CD4-positive, alpha-beta T cell (primary cell): ENCODE measurements at places on chromosomes 2 and 18.
A peak's percentile ranks its signal among the peaks of the same experiment; 100 is the strongest.

- no peak for DNase-seq
Measured at GRCh38 chr2:240257940-240258580, 117.6 kb upstream of the OTOS start.

DNA sequence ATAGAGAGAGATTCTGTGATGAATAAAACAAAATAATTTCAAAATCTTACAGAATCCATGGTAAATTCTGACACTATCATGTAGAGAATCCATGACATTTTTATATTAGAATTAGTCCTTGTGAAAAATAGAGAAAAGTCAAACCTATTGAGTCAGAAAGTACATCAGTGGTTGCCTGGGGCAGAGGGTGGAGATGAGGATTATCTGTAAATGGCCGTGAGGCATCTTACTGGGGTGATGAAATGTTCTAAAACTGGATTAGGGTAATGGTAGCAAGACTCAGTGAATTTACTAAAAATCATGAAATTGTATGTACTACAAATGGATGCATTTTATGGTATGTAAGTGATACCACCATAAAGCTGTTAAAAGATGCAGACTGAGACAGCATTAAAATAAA is 323.1 kb downstream of the SLC8A1 start:
- DNase-seq = no peak

DNA sequence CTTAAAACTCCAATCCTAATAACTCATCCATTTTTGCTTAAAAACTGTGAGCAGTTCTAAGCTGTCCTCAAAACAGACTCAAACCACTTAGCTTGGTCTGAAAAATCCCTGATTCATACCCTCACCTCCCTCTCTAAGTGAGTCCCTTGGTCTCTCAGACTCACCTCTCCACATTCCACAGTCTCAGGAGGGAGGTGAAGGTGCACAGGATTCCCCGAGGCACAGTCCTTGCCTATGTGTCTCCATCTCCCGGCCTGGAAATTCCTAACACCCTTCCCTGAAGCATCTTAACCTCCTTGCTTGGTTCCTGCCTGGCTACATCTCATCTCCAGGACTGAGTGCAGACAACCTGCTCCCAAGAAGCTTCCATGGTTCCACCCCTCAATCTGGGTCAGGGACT is 45.0 kb downstream of the CYRIA start:
- no peak for DNase-seq

DNA sequence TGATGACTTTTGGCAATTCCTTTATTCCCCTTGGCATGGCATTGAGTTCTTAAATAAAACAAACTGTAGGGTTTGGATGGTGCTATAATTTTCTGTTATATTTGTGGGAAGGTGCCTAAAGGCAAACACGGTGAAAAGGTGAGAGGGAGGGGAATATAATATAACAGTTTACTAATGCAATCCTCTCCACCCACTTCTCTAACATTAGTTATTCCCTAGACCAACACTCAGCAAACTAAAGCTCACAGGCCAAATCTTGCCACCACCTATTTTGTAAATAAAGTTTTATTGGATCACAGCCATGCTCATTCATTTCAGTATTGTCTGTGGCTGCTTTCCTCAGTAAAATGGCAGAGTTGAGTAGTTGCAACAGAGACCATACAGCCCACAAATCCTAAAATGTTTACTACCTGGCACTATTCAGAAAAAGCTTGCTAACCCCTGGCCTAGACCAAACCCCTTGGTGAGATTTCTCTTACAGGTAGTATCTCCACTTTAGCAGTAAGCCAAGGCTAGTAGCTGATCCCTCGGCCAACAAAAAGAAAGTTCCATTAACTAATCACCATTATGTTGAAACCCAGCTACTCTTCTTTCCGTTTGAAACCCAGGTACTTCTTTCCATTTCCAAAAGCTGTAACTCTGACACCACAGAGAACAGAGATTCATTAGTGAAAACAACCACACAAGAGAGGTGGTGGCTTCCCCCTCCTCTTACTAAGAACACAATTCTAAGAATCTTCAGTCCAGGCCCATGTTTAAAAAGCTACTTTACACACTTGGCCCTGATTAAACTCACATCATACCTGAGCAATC is 136.1 kb upstream of the CHAC2 start:
- no peak for DNase-seq

GRCh38 chr2:224122542-224122941 is 83.5 kb upstream of the SERPINE2 start:
- no peak for DNase-seq

GRCh38 chr2:119367472-119368099 is 809 bp downstream of the DBI start:
- DNase-seq = peak; percentile 32

GRCh38 chr18:76443519-76444445 is 51.3 kb downstream of the ZNF516 start:
- DNase-seq = no peak

GRCh38 chr18:8288472-8289195 is 320.6 kb upstream of the RAB12 start:
- no peak for DNase-seq

GRCh38 chr2:98026292-98026691 is 30.5 kb upstream of the TMEM131 start:
- DNase-seq = no peak

DNA sequence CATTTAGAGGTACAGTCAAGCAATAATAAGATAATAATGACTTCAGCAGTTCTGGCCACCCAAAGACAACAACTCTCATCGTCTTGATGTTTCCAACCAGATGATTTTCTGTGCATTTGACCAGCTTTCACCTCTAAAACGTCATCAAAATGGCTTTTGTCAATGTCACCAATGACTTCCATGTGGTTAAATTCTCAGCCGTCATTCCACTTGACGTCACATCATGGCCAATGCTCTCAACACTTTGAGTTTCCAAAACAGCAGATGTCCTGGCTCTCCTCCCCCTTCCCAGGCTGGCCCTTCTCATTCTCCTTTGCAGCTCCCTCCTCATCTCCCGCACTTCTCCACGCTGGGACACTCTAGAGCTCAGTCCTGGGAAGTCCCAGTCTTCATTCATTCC is 258.3 kb downstream of the BCL2 start:
- no peak for DNase-seq

GRCh38 chr18:48030616-48031480 is 100.4 kb upstream of the SMAD2 start:
- no peak for DNase-seq

DNA sequence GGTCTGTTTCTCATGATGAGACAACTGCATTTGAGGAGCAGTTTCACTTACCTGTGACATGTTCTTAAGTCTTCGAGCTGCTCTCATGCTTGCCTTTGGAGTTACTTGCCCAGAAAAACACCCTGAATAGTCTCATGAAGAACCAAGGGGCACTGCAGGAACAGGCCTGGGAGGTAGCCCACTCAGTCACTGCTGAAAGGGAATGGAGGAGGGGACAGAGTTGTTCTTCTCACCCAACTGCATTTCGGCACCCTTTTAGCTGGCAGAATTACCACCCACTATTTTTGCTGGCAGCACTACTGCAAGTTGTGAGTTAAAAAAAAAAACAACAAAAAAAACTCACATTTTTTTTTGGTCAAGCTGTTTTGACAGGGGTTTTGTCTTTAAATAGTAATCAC is 181.9 kb downstream of the PTPRM start:
- DNase-seq = no peak

GRCh38 chr18:32472841-32473240 is 2.2 kb upstream of the GAREM1 start:
- DNase-seq = no peak

- no peak for DNase-seq
Measured at GRCh38 chr2:4024605-4025004, 321.2 kb downstream of the DCDC2C start.

GRCh38 chr2:96116424-96116878 is at the start of gene ADRA2B:
ADRA2B (minus strand) TSS chr2:96116571; CDS start chr2:96116149, 422 bp downstream.
- peak; percentile 92 for DNase-seq

- no peak for DNase-seq
Measured at GRCh38 chr2:176124110-176124946, 1.8 kb downstream of the HOXD9 start.

DNA sequence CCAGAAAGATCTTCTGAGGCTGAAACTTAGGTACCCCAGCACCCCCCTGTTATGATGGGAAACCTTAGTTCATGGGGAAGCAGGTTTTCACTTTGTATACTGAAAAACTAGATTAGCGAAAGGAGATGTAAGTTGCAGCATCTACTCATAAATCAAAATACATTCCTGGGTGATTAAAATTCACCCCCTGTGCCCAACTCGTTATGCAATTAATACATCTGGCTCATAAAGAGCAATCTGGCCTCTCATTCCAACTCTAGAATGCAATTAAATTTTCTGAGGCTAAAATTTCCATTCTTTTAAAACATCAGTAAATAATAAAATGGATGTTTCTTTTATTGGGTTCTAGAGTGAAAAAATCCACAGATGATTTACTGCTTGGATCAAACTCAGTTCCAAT is 110.9 kb upstream of the BZW1 start:
- DNase-seq = no peak

GRCh38 chr2:134197445-134197844 is 56.4 kb upstream of the MGAT5 start:
- DNase-seq = no peak

DNA sequence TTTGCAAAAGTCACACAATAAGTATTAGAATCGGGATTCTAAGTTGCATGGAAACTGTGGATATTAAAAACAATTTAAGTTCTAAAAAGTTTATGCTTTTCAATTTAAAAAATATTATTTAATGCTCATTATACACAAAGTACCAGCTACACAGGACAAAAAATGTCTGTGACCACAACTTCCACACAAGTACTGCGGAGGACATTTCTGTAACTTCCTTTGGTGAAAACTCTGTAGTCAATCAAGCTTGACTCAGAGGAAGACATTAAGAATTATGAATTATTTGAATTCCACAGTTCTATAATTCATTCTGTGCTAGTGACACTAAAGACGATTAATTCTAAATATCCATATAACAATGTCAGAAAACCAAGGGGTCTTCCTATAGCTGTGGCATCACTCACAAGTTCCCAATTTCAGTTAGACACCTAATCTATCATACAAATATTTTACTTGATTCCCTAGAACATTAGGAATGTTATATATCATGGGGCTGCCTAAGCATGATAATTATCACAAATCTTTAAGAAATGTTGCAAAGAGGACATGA is 120.5 kb downstream of the AFF3 start:
- DNase-seq = no peak

- no peak for DNase-seq
Measured at GRCh38 chr2:190836767-190837166, 43.9 kb upstream of the GLS start.

DNA sequence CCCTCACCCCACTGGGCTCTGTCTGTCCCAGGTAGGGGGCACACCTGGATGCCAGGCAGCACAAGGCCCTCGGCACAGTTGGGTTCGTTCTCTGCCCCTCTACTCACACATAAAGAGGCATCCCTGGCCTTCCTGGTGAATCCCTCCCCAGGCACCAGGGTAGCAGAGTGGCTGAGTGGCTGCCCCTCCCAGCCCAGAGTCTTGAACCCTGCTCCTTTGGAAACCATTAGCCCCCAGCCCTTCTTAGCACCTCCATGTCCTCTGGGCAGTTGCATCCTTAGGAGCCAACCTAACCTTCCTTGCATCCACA is 2.0 kb downstream of the GPC1 start:
- DNase-seq = no peak

- DNase-seq = no peak
Measured at GRCh38 chr2:45855374-45855773, 203.9 kb downstream of the PRKCE start.

GRCh38 chr18:21900605-21901352 is 160.2 kb downstream of the MIB1 start:
- DNase-seq = no peak

DNA sequence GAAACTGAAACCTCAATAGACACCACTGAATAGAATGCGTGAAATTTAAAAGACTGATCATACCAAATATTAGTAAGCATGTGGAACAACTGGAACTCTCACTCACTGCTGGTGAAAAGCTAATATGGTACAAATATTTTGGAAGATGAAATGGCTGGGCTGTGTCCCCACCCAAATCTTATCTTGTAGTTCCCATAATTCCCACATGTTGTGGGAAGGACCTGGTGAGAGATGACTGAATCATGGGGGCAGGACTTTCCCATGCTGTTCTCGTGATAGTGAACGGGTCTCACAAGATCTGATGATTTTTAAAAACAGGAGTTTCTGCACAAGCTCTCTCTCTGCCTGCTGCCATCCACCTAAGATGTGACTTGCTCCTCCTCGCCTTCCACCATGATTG is 32.0 kb upstream of the MYCN start:
- no peak for DNase-seq

DNA sequence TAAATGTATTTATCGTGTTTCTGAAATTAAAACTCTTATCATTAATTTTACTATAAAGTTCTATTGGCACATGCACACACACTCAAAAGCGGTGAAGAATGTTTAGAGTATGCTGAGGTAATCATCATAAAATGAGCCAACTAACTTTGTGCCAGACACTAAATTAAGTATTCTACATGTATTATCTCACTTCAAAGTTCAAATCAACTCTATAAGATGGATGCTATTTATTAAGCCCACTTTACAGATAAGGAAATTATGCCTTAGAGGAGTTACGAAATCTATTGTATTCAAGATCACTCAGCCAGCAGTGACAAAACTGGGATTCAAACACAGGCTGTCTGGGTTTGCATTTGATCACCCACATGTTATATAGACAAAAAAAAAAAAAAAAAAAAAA is 24.9 kb downstream of the OLA1 start:
- no peak for DNase-seq

DNA sequence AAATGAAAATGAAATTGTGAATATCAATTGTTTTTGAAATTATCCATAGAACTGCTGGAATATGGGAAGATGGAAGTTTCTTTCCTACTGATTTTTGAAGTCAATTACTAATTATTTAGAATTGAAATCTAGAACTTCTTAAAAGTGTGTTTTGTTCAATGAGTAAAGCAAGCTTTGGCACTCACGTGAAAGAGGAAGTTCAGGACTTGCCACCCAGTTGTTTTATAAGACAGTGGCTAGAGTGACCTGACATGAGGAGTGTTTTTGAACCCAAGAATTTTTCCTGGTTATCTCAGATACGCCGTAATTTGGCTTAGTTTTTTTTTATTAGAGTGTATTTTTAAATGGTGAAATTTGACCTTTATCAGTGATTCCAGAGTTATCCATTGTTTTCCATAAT is 3.5 kb downstream of the MXD1 start:
- DNase-seq = no peak

DNA sequence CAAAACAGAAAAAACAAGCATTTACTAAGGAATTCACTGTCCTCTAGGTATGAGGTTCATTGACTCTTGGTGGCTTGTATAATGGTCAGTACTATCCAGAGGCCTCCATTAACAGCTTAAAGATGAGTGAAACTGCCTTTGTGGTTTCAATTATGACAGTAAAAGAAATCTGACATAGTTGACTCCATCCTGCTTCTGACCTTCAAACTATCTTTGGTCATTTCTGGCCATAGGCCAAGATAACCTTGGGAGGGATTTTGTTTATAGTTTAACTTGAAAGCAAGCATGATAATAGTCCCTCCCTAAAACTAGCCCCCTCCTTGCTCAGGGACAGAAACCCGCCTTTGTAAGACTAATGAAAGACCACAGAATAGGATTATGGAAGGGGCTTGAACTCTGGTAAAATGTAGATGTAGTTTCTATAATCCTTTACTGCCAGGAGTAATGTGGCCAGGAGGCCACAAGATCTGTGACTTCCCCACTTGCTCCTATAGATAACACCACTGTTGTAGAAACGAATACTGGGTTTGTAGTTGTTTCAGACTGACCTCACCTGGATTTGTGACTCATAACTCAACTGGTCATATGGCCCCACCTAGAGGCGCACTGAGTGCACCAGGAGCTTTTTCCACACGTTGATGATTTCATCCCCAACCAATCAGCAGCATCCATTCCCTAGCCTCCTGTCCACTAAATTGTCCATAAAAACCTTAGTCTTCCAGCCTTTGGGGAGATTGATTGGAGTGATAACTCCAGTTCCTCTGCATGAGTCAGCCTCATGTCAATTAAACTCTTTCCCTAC is 8.6 kb upstream of the PLEKHM3 start:
- peak; percentile 46 for DNase-seq
